Caudate nucleus (tissue), 63 donors: ENCODE measurements at places on chromosomes 6 and 20.

- no peak for DNase-seq
Measured at GRCh38 chr6:168060521-168060931, 18.5 kb downstream of the FRMD1 start.

GRCh38 chr6:36487698-36488097 is 44.9 kb downstream of the KCTD20 start:
- no peak for DNase-seq

DNA sequence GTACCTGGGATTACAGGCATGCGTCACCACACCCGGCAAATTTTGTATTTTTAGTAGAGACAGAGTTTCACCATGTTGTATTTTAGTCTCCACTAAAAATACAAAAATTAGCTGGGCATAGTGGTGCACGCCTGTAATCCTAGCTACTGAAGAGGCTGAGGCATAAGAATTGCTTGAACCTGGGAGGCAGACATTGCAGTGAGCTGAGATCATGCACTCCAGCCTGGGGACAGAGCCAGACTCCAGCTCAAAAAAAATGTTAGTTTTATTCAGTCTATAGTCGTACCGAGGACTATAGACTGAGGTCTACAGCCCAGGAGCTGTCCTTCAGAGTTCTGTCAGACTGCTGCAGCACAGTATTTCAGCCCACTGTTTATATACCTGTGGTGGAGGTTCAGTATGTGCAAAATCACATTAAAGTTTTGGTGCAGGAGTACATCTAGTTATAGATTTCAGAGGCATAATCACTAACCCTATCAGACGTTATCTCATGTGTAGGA is 3.6 kb upstream of the CASP8AP2 start:
- no peak for DNase-seq

- DNase-seq: no peak
Measured at GRCh38 chr20:61765871-61766654, 299.6 kb downstream of the TAF4 start.

GRCh38 chr6:37776566-37776965 is 43.0 kb upstream of the ZFAND3 start:
- DNase-seq: no peak
